ENCODE measurements at places on chromosomes 7 and 10.

- DNase-seq: no peak
Measured at GRCh38 chr10:811379-812175, 119.9 kb downstream of the LARP4B start.

GRCh38 chr7:108294595-108294994 lies 161.6 kb downstream of the NRCAM start:
- no peak for DNase-seq

GRCh38 chr10:122341141-122341810 lies 33.2 kb upstream of the PLEKHA1 start:
- no peak for DNase-seq

- DNase-seq: no peak
Measured at GRCh38 chr10:117460846-117461765, 81.4 kb upstream of the EMX2 start.

GRCh38 chr10:48609441-48609840 lies 4.6 kb upstream of the ARHGAP22 start:
- no peak for DNase-seq

- no peak for DNase-seq
Measured at GRCh38 chr10:128156999-128157755, 31.0 kb upstream of the MKI67 start.

- no peak for DNase-seq
Measured at GRCh38 chr10:37794305-37794976, 63.0 kb downstream of the ZNF248 start.

DNA sequence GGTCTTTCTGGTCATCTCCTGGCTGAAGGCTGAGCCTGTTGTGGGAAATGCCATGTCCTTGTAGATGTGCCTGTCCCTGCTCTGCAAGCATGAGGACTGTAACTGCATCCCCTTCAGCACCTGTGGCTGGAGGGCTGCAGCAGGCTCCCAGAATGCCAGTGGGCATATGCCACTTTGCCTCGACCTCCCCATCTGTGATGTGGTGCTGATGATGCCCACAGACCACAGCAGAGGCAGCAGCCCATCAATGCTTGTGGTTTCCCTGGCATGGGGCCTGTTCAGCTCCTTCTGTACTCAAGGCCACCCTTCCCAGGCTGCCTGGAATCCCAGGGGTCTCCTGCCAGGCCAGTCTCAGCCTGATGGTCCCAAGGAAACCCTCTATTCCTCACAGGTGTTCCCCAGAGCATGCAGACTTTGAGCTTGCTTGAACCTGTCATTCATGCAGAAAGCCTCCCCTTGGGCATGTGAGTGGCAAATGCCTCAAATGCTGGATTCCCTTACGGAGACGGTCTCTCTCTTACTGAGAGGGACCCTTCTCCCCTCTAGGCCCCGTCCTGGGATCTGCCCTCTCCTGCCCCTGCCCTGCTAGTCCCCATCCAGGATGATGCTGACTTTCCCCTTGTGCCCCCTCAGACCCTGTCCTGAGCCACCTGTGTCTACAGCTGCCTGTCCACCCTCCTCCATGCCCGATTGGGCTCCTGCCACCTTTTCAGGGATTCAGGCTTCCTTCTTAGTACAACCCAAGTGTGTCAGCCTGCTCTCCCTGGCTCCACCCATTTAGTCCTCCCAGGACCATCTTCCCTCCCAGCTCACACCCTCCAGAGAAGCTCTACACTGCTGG lies 50.9 kb upstream of the ANTXRL start:
- DNase-seq: no peak

DNA sequence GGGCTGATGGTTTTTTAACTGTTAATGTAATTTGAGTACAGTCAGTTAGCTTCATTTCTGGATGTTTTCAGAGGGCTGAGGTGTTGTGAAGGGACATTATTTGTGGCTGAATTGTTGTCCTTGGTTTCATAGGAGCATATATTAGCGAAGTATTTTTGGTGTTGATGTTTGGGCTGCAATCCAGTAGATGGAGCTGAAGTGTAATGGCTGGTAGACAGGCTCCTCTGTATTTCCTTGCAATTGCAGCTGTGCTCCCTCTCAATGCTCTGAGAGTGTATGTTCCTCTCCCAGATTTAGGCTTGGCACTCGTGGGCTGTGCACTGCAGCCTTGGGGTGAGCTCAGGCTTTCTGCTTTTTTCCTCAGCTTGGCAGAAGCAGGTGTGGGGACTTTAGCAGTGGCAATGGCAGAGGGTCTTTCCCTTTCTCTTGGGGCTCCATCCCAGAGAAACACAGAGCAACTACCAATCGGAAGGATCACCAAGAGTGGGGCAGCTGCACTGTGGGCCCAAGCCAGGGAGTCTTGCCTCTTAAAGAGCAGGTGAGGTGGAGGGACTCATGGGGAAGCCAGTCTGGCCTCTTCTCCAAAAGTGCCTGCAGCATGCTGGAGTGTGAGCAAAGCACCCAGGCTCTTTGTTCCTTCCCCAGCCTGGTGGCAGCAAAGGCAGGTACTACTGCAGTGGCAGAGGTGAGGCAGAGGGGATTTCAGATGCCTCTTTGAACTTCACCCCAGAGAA lies 544.4 kb downstream of the SH2D4B start:
- DNase-seq: no peak

DNA sequence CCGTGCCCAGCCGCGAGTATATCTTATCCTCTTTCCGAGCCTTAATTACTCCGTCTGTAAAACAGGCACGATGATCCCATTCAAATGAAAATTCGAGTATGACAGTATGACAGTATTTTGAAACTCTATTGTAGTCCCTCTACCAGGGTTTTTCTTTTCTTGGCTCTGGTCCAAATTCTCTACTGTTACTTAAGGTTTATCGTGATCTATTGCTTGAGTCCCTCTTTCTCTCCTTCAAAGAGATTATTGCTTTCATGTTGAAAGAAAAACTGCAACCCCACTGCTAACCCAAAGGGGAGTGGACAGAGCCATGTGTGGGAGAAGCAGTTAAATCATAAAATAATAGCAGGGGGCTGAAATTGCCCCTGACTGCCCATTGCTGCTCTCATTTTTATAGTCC lies 1156.6 kb upstream of the AUTS2 start:
- no peak for DNase-seq

DNA sequence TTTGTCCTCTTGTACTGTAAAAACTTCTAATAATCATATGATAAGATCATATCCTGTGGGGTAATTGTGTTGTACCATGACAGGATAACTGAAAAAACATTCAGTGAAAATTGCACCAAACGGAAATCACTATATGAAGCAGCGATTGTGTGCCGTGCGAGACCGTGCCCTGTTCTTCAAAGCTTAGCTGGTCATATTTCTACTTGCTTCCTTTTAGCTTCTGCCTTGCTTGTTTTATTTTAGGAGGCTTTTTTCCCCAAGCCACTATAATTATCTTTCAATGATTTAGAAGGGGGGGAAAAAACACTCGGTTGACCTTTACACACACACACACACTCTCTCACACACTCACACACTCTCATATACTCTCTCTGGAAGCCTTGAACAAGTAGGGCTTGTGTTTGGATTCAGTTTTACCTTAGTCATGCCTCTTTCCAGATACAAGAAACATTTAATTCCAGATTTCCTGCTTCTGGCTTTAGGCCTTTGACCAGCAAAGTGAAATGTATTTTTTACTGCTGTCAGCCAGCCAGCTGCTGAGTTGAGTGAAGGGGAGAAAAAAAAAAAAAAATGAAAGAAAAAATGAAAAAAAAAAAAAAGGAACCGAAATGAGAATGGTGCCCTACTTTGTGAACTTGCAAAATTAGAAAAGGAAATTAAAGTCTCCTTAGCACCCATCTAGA lies 181.4 kb downstream of the ARID5B start:
- DNase-seq: no peak

DNA sequence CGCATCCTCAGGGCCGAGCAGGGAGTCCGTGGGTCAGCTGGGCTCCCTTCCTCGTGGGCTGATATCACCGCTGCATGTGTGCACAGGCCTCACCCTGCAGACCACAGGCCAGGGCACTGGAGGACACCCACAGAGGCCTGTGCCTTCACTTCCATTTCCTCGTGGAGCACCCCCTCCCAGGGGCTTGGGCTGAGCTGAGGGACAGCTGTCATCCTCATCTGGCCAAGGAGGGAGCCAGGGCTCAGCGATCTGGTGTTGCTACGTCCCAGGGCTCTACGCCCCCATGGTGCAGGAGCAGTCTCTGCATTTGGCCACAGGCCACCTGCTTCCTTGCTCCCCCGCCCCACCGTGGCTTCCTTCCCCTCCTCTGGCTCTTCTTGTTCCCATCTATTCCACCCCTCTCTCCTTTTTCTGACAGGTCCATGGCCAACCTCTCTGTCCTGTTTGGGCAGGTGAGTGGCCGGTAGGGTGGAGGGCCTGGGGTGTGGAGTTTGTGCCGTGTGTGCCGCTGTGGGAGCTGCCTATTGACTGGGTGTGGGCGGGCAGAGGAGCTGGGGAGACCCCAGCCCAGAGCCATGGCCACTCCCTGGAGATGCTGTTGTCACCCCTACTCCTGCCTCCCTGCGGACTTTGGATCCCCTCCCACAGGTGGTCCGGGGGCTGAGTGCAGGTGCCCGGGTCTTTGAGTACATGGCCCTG lies 8.3 kb upstream of the ASIC3 start:
- DNase-seq: no peak

GRCh38 chr7:88146616-88147015 lies 73.2 kb downstream of the SRI start:
- no peak for DNase-seq

DNA sequence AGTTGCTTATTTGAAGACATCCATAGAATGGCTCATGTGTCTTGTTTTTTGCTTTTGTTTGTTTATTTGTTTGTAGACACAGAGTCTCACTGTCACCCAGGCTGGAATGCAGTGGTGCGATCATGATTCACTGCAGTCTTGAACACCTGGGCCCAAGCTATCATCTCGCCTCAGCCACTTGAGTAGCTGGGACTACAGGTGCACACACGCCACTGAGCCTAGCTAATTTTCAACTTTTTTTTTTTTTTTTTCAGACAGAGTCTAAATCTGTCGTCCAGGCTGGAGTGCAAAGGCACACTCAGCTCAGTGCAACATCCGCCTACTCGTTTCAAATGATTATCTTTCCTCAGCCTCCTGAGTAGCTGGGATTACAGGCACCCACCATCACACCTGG lies 83.3 kb upstream of the KLF6 start:
- no peak for DNase-seq

DNA sequence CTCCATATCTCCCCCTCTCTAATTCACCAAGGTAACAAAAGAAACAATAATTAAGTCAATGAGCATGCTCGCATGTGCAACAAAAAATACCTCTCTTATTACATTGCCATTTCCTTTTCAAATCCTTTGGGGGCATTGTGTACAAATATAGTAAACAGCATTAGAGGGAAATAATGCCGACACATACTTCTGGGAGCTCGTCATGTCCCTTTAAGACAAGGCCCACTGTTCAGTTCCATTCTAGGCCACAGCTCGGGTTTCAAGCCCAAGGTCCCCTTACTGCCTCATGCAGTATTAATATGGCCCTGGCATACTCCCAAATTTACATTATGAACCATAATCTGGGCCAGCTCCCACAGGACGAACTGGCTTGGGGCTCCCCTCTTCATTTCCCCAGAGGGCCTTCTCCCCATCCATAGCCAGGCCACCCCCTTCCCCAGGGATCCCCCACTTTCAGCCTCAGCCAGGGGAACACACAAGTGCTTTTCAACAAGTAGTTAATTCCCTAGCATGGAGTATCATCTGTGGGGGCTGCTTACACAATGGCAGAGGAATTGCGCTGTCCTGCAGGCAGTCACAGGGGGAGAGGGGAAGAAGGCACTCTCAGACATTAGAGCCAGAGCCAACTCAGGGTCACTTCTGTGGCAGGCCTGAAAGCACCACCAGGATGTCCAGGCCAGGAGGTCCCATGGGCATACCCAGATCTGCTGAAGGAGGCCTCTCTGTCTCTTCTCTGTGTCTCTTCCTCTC lies 110.6 kb downstream of the KCNMA1 start:
- DNase-seq: no peak

- no peak for DNase-seq
Measured at GRCh38 chr10:93245779-93246178, 172.1 kb downstream of the CYP26A1 start.

DNA sequence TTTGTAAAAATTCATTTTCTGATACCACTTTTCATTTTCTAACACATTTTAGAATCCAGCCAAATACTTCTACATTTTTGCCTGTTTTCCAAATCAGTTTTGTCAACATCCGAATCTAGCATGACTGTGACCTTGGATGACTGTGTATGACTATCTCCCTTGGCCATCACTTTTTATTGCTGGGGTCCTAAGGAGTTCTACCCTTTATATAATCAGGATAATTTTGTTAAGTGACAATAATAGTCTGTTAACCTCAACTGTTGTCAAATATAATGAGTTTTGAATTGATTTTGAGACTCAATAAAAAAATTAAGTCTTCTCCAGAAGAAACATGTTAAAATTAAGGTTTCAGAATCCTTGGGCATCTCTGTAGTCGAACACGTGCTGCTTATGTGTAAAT lies 53.3 kb downstream of the SEC23IP start:
- no peak for DNase-seq

DNA sequence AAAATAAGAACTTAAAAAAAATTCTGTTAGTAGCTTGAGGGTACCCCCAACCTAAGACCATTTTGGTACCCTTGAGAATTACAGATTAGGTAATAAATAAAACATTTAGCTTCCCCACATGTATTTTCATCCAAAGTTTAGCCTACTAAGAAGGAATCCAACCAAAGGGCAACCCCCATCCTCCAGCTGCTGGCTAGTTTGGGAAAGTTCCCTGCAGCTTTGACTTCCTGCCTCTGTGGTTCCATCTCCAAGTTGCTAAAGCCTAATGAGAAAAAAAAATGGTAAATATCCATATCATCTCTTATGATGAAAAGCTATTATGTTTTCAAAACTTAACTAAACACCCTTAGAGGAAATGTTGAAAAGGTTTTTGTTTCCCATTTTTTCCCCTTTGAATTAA lies 547.2 kb downstream of the ANKRD7 start:
- DNase-seq: no peak

GRCh38 chr10:118471863-118472262 lies 123.6 kb downstream of the PRLHR start:
- no peak for DNase-seq

GRCh38 chr10:103333934-103334520 lies 16.9 kb downstream of the PCGF6 start:
- DNase-seq: no peak

- no peak for DNase-seq
Measured at GRCh38 chr7:151626422-151627115, 106.9 kb upstream of the RHEB start.

- DNase-seq: no peak
Measured at GRCh38 chr7:134761266-134761665, 18.2 kb upstream of the CALD1 start.

- no peak for DNase-seq
Measured at GRCh38 chr7:43888993-43889945, 17.1 kb downstream of the URGCP start.

GRCh38 chr10:82942286-82943099 lies 1067.5 kb downstream of the NRG3 start:
- no peak for DNase-seq

DNA sequence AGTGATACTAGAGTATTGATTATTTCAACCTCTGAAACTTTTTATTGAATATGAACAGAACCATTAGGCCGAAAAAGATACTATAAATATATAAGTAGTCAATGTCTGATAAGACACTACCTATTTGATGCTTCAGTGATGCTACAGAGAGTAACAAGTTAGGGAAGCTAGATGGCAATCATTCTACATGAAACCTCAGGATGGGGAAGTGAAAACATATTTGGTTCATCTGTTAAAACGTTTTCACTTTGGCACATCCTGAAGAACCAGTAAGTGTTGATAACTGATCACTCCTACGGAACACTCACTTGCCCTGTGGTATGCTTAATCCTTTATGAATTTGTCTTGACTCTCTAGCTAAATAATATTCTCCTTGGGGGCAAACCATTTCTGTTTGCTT lies 1064.9 kb downstream of the NXPH1 start:
- no peak for DNase-seq
